ENCODE measurements at places on chromosomes 6 and 20. TPM values are rescaled to one million over a fixed set of nuclear protein-coding genes. Genes with fewer than 3 reads are reported as not detected.

Gene HLA-DQB2
- not detected for total RNA-seq

Gene BPI
- total RNA-seq: 0.10 TPM

Gene CNR1
- total RNA-seq: 0.87 TPM

Gene ZSCAN12
- 6.0 TPM for total RNA-seq

Gene MYO6
- 2.9 TPM for total RNA-seq

Gene ZC2HC1B
- total RNA-seq: not detected

Gene SLC52A3
- total RNA-seq: not detected

Gene SLC4A11
- not detected for total RNA-seq

Gene SIRPA
- total RNA-seq: 10.6 TPM
